ENCODE measurements at places on chromosomes 11 and 22. TPM values are rescaled to one million over a fixed set of nuclear protein-coding genes. Genes with fewer than 3 reads are reported as not detected.

The ADORA2A gene
- total RNA-seq: 2.2 TPM

The IL10RA gene
- 3.6 TPM for total RNA-seq

The LRRC32 gene
- 6.5 TPM for total RNA-seq

The TUBA8 gene
- 17.2 TPM for total RNA-seq

The ELF5 gene
- 0.63 TPM for total RNA-seq

The TEX54 gene
- 38.1 TPM for total RNA-seq

The LARGE2 gene
- total RNA-seq: 2.1 TPM

The TYMP gene
- total RNA-seq: 15.4 TPM

The HEPHL1 gene
- total RNA-seq: 0.87 TPM

The CAPN1 gene
- total RNA-seq: 85.3 TPM
